ENCODE measurements at places on chromosomes 4 and X.

GRCh38 chr4:5965225-5965624, 53.0 kb downstream of the C4orf50 start:
- DNase-seq, result no peak

GRCh38 chr4:84796394-84796793, 170.1 kb downstream of the WDFY3 start:
- no peak for DNase-seq

DNA sequence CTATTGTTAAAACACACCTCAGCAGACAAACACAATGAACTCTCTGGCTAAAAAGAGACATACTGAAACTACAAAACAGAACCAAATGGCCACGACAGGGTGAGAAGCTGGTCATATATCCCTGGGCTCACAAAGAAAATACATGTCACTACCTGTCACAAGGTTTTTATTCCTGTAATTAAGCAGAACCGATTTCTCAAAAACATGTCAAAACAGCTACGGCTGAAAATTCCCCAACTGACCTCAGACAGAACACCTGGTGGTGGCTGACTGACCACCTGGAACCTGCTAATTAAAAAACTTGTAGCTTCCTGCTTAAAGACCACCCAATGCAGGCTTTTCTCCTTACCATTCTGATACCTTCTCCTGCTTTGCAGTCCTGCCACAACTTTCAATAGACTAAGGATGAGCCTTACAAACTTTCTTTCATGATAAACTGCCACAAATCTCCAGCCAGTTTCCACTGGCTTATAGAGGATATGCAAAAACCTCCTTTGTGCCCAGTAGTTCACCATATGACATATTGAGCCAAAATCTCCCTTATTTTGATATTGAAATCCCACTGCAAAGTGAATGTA, 571.9 kb downstream of the SPOCK3 start:
- DNase-seq, result no peak

DNA sequence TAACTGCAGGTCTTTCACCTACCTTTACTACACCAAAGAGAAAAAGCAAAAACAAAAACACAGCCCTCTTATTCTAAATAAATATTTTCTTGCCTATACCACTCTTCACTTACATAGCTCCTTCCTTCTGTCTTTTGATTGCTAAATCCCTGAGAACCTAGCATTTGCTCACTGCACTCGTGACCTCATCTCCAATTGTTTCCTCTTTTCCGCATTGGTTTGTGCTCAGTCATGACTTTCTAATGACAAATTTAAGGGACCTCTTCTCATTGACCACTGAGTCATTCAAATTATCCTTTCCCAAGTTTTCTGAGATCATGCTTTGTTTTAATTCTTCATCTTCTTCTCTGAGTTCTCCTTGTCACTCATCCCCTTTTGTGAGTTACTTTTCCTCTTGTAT, 1697.1 kb downstream of the STIM2 start:
- DNase-seq, result no peak

All from transverse colon (tissue), 4 donors.